ENCODE measurements at places on chromosomes 12 and 14.

DNA sequence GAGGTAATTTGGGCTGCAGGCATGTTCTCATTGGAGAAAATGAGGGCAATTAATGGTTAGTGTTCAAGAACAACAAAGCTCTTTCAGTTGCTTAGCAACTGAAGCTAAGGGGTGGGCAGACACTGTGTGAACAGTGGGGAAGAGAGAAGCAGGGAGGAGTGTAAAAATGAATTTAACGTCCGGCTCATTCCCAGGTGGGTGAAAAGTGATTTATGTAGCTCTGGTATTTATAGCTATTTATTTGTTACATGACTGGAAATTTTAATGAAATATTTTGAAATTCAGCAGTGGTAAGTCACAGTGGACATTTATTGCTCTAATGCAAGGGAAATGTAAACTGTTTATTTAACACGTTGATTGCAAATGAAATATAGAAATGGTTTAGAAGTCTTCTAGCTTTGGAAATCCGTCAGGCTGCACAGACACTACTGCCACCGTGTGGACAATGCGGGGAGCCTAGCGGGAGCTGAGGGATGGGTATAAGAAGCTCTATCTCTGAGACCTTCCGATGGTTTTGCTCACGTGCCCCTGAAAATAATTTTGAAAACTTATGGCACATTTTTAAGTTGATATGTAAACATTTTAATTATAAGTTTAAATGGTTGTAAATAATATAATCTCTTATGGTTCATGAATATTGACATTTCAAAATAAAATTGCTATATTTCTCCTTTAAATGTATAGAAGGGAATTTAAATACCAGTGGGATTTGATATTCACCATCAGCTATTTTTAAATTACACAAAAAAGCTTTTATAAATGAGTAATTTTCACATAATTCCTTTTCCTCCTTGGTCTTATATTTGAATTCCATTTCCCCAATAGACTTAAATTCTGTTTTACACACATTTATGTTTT is 54.4 kb downstream of the E2F7 start:
- peak; percentile 71 for DNase-seq

- no peak for DNase-seq
These were observed 222.1 kb upstream of the HMGA2 start for GRCh38 chr12:65602253-65602609.

DNA sequence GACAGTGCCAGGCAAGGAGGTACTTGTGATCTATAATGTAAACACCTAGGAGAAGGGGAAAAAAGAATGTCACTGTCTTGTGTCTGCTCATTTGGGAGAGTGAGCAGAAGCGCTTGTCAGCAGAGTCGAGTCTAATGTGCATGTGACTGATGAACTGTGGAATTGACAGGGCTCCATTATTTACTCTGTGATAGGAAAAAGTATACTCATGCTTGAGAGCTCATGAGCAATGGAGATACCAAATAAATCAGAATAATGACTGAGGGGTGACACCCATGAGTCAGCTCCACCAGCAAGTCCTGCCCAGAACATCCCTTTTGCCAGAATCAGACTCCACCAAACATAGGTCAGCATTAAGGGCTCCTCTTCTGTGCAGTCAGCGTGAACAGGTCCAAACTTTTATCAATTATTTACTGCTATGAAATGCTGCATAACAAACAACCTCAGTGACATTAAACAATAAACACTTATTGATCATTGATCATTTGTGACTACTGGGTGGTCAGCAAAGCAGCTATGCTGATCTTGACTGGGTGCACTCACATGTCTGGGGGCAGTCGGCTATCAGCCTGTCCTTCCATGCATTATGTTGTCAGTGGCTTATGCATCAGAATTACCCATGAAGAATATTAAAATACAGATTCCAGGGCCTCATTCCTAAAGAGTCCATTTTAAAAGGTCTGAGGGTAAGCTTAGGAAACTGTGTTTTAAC is 29.2 kb upstream of the WSCD2 start:
- DNase-seq = no peak

DNA sequence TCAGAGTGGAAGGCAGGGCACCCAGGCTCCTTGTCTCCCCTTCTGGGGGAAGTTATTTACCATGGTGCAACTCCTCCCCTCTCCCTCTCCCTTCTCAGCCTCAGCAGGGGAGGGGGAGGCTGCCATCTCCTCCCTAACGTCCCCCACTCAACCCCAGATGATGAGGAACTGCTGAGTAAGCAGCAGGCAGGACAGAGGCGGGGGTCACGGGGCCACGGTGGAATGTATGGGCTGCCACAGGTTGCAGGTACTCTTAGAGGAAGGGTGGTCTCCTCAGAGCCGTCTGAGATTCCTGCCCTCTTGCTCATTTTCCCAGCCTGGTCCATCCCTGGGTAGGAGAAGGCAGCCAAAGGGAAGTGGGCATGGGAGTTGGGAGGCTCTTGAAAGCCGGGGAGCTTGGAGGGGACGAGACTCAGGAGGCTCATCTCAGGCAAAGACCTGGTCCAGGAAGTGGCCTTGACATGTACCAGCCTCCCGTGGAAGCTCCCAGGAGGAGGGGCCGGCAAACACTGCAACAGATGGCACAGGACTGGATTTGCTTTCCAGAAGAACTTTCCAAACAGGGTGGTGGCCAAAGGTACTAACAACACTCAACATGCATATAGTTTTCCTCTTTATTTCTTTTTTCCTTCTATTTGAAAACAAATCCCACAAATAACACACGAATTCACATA is 19.0 kb downstream of the RIN3 start:
- no peak for DNase-seq

DNA sequence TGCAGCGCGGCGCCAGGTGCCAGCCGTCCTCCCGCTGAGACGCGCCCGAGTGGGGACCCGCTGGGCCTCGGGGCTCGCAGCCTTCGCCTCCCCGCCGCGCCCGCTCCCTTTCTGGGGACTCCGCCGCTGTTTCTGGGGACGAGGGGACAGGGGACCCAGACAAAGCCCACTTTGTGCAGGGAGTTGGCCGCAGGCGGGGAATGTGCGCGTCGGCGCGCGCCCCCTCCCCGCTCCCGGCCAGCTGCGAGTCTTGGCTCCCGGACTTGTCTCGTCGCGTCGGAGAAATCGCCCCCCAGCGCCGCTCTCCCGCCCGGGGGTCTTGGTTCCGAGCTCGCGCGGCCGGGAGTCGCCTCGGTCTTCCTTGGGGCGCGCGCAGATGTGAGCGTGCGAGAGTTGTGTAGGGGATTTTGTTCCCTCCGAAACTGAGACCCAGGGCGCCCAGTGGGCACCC is 717 bp downstream of the VASH1 start:
- peak; percentile 25 for DNase-seq
